ENCODE measurements at places on chromosomes 11 and 22.

DNA sequence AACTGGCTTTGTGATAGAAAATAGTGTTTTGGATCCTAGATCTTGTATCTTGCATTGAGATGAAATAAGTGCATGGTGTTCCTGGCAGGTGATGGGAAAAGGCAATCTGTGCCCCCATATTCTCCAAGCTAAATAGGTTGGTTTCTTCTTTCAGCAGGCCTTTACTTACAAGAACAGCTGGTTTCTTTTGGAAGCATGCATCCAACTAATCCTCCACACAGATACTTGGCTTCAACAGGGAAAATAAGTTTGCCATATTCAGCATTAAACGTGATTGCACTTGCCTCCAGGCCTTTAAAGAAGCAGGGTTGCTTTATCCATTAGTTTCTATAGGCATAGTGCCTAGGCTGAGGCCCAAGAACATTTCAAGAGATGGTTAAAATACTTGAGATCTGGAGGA is 59.9 kb downstream of the APIP start:
- no peak for DNase-seq

- no peak for DNase-seq
These were observed 9.1 kb downstream of the SSH3 start for GRCh38 chr11:67312187-67313021.

- DNase-seq, result no peak
These were observed at the start of gene FGF4 for GRCh38 chr11:69775163-69775755. TSS of gene FGF4 (minus strand) at chr11:69775341. CDS start at chr11:69775084, 257 bp downstream.

GRCh38 chr11:61349189-61349751 is 12.4 kb downstream of the CYB561A3 start:
- no peak for DNase-seq

DNA sequence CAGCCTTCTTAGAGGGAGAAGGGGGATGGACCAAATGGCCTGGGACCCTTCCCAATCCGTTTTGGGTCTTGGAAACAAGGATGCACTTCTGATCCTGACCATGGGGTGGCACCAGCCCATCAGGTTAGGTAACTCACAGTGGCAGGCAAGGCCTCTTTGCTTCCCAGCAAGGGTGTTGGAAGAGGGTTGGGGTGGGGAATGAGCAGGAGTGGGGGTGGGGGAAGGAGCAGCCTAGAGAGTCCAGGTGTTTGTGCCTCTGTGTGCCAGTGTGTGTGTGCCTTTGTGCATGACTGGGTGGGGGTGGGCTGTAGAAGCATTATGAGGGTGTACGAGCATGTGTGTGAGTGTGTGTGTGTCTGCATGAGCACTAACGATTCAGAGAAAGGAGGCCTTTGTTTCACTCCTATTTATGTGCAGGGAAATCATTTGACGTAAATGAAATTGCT is 213.1 kb downstream of the INSC start:
- no peak for DNase-seq

- no peak for DNase-seq
These were observed 35.1 kb downstream of the EP300 start for GRCh38 chr22:41127451-41127850.

- DNase-seq, result no peak
These were observed 25.2 kb downstream of the GRIK4 start for GRCh38 chr11:120536797-120537169.

GRCh38 chr11:62108017-62108750 is 15.6 kb upstream of the INCENP start:
- peak; percentile 62 for DNase-seq

GRCh38 chr11:19972091-19972490 is 188.2 kb downstream of the DBX1 start:
- no peak for DNase-seq

GRCh38 chr11:75668451-75669297 is at the start of gene MAP6:
TSS of gene MAP6 (minus strand) at chr11:75669038. CDS start at chr11:75668369, 669 bp downstream.
- DNase-seq, result no peak

DNA sequence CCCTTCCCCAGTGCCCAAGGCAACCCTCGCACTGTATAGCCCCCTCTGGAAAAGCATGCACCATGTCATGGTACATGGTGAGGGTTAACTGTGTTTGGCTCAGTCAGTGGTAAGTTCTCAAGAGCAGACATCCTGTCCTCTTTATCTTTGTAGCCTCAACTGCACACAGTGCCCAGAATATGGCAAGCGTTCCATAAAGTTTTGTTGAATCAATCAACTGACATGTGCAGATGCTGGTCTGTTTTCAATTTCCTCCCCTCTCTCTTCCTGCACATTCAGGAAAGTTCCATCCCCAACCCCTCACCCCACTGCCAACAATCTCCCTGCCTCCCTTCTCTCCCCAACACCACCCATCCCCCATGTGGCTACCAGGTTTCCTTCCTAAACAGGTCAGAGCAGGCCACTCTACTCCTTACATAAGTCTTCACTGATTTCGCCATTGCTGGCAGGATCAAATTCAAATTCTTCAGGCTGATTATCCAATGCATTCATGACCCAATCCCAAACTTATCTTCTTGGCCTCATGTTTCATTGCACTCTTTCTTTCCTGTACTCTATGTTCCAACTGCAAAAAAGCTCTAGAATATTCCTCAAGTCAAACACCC is 15.5 kb upstream of the TMPRSS5 start:
- DNase-seq, result no peak

GRCh38 chr22:19668748-19669147 is 45.6 kb upstream of the SEPTIN5 start:
- DNase-seq, result no peak

DNA sequence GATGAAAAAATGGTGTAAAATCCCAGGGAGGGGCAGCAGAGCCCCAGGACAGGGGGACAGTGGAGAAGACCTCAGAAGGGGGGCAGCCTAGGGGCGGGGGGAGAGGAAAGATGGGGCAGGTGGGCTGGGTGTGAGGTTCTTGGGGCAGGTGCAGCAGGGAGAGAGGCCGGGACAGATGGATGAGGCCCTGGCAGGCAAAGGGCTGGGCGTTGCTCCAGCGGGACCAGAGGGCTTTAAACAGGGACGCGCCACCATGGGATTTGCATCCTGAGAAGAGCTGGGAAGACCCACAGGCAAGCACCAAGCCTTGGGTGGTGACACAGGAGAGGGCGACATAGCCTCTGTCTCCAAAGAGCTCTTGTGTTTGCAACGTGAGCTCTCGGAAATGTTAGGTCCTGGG is 1342.8 kb downstream of the TBC1D22A start:
- DNase-seq, result no peak

DNA sequence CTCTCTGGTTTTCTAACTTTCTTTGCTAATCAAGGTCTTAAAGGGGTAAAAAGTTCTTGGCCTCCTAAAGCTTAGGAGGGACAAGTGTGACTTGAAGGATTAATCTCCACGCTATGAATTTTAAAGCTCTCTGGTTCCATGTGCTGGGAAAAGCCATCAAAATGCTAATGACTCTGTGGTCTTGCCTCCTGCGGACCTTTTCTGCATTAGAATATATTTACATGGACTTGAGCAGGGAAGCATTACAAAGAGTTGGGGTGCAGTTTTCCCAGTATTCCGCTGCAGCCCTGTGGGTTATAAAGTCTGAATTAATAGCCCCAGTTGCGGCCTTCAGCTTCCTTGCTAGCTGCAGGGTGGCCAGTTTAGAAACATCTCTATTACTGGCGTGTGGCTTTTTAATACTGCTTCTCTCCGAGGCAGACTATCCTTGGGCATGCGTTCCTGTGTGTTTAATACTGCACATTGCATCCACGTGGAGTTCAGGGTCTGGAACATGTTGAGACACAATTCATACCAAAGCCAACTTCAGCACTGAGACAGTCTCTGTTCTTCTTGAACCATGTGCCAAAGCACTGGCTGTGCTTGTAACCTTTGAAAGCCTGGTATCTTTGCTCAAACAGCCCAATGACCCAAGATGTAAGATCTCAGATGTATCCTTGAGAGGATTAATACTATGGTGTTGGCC is 27.3 kb downstream of the TSPAN18 start:
- no peak for DNase-seq
